ENCODE measurements at places on chromosomes 2 and 18.

DNA sequence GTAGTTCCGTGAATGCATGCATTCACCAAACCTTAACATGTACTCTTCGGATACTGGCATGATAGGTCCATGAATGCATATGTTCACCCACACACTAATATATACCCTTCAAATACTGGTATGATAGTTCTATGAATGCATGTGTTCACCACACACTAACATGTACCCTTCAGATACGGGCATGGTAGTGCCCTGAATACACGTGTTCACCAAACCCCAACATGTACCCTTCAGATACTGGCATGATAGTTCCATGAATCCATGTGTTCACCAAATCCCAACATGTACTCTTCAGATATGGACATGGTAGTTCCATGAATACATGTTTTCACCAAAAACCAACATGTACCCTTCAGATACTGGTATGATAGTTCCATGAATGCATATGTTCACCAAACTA lies 48.5 kb upstream of the ALKAL2 start:
- DNase-seq = no peak

GRCh38 chr2:183031911-183032794 lies 6.1 kb downstream of the NCKAP1 start:
- DNase-seq = no peak

DNA sequence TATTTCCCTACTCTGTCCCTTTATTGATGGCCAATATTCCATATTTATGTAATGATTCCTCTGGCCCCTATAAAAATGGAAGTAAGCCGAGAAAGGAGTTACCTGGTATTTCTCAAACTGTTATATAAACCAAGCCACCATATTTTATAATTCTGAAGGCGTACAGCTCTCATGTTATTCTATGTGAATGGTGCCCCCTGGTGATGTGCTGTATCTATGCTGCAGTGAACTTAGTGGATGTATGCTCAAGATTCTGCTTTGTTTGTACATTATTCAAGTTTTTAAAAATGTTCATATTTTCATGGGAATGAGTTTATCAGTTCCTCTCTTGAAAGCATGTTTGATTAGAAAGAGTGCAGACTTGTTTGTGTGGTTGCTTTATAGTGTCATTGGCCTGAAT lies 194.5 kb upstream of the LRRTM1 start:
- DNase-seq = no peak

GRCh38 chr18:45686891-45687611 lies 36.9 kb upstream of the SLC14A1 start:
- no peak for DNase-seq

- no peak for DNase-seq
These were observed 160.7 kb downstream of the IKZF2 start for GRCh38 chr2:212990697-212991096.

GRCh38 chr2:232998666-232998985 lies 14.4 kb downstream of the NGEF start:
- DNase-seq = no peak

- DNase-seq = no peak
These were observed 1.7 kb upstream of the CNDP1 start for GRCh38 chr18:74532511-74533025.

GRCh38 chr18:9416563-9417072 lies 58.7 kb upstream of the RALBP1 start:
- no peak for DNase-seq

DNA sequence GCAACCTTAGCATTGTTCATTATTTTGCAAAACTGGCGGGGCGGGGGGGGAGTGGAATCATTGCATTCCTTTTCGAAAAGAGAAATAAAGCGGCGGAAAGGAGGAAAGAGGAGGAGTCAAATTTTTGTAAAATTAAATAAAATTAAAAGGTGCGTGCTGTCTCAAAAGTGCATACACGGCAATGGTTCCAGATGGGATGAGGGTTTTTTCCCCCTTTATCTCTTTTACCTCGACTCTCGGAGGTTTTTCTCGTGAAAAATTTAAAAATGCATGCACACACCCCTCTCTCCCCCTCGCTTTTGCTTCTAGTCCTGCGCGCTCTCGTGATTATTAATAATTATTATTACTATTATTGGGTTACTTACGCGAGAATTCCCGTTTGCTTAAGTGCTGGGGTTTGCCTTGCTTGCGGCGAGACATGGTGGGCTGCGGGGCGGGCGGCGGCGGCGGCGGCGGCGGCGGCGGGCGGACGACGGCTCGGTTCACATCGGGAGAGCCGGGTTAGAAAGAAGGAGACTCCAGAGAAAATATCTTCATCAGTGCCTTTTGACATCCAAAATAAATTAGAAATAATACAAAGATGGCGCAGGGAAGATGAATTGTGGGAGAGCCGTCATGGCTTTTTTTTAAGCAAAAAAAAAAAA lies 481 bp downstream of the BCL11A start:
- no peak for DNase-seq

DNA sequence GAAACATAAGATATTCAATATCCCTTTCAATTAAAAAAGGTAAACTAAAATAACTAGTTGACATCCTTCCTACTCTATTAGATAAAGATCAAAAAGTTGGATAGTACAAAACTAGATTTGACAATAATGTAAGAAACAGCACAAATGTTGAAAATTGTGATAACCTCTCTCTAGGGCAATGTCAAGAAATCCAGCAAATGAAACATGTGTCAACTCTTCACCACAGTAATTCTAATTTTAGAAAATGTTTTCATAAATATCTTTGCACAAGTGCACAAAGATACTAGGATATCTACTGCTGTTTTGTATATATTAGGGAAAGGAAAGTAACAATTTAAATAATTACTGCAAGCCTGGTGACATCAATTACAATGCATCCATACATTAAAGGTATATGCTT lies 1220.1 kb downstream of the LRP1B start:
- DNase-seq = no peak

- no peak for DNase-seq
These were observed 16.6 kb downstream of the SLC35F5 start for GRCh38 chr2:113739849-113740248.

DNA sequence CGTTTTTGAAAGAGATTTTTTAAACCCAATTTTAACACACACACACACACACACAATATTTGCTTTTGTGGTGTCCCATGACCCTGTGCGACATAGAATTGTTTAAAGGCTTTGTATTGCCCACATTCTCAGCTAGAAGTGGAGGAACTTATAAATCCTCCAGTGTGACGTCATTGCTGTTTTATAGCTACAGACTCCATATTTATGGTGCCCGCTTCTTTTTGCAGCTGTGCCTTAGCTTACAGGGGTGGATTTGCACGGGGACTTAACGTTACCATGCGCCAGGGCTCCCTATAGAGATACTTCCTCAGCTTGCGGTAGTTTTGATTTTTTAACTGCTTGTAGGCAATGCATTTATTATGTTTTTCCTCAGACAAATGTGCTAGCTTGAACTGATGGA lies 101.9 kb upstream of the SMIM21 start:
- DNase-seq = no peak

GRCh38 chr18:45116116-45116515 lies 435.4 kb downstream of the SETBP1 start:
- no peak for DNase-seq

DNA sequence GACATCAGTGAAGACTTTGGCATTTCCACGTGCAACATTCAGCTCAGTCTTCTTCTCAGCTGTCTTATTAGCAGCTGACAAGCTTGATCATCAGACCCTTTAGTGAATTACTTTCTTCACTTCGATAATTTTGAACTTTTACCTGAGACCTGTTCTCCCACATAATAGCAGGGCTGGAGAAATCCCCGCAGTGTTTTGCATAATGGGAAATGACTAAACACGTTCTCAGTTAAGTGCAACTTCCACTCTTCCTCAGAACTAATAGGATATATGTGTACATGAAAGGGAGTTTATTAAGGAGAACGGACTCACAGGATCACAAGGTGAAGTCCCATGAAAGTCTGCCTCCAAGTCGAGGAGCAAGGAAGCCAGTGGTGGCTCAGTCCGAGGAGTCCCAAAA lies 28.8 kb upstream of the MBP start:
- no peak for DNase-seq

DNA sequence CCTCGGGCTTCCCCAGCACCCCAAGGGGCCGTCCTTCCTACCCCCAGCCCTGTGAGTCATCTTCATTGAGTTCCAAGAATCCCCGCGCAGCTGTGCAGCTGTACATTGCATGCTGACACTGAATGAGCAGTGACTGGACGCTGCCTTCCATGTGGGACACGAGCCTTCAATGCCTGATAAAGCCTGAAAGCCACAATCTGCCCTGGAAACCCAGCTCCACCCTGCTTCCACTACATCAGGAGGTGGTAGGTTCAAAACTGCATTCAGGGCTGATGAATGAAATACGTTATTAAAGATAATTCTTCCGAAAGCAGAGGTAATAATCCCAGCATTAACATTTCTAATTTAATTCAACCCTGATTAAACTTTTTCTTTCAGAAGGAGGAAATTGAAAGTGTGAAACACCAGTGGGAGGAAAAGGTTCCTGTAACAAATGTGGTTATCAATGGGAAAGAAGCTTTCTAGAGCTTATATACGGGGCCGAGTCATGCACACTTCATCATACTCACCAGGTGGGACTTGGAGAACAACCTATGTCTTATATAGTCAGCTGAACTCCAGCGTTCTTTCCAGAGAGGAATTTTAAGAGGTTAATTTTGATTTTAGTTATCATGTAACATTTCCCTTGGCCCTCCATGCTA lies 360.1 kb downstream of the LPIN1 start:
- DNase-seq = no peak

DNA sequence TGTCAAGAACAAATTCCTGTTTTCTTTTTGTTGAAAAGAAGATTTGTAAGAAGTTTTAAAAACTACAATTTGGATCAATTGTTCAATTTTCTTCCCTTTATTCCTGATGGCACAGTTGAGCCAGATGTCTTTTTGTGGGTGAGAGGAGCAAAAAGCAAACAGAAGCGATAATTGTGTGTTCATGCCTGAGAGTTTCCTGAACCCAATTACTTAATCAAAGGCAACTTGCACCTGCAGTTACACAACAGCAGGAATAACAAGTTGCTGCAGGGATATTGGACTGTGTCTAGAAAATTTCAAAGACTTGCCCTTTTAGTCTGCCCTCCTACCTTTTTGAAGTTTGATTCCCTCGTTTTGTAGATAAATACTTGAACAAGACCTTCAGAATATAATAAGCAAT lies 383.6 kb downstream of the DSEL start:
- peak; percentile 22 for DNase-seq

GRCh38 chr2:40450796-40451430 lies 977 bp downstream of the SLC8A1 start:
- peak; percentile 61 for DNase-seq

GRCh38 chr18:13302457-13303225 lies 84.1 kb downstream of the LDLRAD4 start:
- no peak for DNase-seq

DNA sequence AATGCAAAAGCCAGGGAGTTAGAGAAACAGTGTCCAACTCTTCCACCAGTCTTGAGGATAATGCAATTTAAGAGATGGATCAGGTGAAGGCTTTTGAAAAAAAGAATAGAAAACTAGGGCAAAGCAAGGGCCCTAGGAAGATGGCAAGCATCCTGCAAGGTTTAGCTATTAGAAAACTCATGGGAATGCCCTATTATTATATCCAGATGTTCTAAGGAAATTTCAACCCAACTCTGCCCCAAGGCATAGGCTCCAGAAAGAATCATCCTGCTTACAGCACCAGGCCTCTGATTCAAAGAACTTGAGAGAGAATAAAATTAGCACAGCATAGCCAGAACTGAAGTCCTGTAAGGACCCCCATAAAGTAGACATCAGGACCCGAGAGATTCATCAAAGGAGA lies 68.1 kb downstream of the EN1 start:
- DNase-seq = no peak

- DNase-seq = no peak
These were observed 99.7 kb downstream of the INHBB start for GRCh38 chr2:120445449-120446143.

GRCh38 chr2:85840091-85840490 lies 48.7 kb downstream of the ST3GAL5 start:
- DNase-seq = no peak

- DNase-seq = no peak
These were observed 60.9 kb upstream of the CCBE1 start for GRCh38 chr18:59758106-59758505.

DNA sequence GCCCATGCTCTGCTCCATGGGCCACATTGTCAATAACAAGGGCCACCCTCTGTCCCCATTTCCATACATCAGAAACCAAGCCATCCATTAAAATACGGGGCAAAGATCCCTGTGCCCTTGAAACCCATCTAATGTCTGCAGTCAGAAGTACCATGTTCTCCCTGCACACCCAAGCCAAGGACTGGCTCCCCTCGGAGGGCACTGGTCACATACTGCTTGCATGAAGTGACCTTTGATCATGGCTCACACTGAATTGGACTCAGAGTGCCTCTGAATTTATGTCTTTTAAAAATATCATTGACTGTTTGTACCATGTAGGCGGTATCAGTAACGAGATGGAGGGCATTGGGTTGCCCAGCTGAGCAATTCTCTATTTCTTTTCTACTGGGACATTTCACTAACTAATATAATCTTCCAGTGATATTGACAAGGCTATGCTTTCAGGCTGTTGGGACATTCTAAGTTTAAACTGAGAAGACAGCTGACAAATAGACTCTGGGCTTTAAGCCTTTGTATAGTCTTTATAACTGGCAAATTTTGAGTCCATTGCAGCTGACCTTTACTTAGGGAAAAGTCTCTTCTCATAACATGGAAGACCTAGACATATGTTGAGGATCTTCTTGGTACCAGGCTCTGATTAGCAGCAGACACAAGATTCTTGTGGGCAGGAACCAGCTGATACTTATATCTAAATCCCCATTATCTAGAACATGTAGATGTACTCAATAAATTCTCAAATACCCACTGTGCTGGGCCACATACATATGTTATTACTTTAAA lies 214.3 kb downstream of the MYCN start:
- no peak for DNase-seq

GRCh38 chr18:30828700-30829099 lies 213.8 kb downstream of the DSC3 start:
- no peak for DNase-seq

DNA sequence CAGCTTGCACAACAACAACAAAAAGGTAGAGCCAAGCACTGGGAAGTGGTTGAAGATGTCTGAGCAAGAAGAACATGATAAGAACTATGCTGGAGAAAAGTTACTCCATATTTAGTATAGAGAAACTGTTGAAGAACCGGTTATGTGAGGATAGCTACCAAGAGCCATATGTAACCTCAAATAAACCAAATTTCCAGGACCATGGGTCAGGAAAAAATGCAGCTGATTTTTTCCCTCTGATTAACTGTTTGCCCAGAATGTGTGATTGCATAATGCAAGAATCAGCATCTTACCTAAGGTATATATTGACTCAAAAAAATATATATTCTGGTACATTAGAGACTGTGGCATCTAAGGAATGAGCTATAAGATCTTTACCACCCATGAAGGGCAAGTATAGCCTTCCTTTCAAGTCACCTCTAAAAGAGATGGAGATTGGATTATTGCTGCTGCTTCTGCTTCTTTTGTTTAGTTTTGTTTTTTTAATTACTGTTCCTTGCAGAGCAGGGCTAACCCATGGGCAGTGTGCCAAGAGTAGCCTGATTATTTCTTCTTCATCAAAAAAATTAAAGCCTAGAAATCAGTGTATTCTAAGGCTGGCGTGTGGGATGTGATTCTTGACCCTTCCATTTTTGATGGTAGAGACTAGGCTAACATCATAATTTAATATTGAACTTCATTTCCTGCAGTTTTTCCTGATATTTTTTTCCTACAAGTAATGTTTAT lies 76.9 kb upstream of the MAP3K20 start:
- no peak for DNase-seq
